Endothelial cell of umbilical vein (primary cell): ENCODE measurements at places on chromosomes 2 and 18.

DNA sequence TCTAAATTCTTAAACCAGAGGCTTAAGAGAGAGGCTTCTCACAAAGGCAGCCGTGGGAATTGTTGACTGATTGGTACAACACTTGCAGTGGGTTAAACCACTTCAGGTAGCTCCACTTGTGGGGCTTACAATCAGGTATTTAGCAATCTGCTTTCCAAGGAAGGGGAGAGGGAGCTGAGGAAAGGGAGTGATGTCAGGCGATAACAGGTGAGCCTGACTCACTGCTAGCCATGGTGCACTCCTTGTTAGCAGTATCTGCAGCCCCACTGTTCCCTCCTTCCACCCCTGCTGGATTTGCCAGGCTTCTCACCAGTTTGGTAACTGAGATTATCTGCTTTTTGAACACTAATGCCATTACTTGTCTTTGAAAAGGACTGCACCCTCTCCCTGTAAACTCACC lies 1056.7 kb upstream of the FANCL start:
- no peak for DNase-seq

GRCh38 chr2:70984576-70985282 lies 6.3 kb downstream of the ANKRD53 start:
- DNase-seq: peak; percentile 58

DNA sequence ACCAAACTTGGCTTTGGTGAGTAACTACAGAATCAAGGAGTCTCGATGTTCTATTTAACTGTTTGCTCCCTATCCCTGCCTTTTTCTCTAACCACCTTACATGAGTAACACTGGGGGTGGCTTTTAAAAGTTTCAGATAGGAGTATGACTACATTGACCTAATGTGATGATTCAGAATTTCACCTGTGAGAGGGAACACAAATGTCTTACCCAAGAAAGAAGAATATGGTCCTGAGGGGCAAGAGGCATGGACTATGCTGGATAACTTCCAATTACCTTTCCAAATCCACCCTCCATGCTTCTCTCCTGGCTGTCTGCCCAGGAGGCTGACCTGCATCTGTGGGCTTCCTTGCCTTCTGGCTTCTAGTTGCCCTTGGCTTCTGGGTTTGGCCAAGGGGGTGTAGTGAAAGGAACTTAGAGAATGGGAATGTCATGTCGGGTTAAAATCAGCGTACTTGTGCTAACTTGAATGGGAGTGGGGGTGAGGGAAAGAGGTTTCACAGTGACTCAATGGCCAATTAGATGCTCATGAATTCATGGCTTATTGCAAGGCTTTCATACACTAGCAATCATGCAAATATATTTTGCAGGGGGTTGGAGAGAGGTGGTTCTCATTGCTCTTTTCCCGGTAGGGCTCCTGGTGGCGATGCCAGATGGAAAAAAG lies 5.3 kb upstream of the IL36G start:
- no peak for DNase-seq

DNA sequence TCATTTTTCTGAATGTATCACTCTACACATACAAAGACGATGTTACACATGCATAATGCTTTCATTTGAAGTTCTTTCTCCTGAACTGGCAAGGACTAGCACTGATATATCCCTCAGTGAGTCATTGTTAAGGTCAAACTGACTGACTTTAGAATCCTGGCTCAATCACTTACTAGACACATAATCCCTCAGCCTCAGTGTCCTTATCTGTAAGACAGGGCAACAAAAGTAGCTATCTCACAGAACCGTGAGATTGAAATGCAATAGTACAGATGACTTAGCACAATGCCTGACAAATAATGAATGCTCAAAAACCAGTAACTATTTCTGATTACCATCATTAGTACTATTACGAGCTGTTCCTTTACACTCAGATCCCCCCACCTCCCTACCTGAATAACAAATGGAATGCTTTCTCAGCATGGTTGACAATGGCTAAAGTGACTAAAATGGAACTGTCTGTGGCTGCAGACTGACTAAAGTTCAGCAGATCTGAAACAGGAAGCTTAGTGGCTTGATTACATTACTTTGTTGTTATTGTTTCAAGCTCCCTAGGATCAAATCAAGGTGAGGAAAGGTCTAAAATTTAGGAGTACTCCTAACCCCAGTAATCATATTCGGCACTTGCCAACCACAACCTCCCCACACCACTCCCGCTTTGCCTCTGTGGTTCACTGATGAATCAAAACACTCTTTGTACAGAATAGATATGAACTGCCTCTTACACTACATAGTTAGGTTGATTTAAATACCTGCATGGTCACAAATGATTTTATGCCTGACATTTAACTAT lies 35.8 kb upstream of the CACNB4 start:
- peak; percentile 13 for DNase-seq

GRCh38 chr2:64586054-64586453 lies 61.9 kb downstream of the AFTPH start:
- DNase-seq: peak; percentile 20

GRCh38 chr2:83022631-83023210 lies 1436.4 kb downstream of the SUCLG1 start:
- no peak for DNase-seq

DNA sequence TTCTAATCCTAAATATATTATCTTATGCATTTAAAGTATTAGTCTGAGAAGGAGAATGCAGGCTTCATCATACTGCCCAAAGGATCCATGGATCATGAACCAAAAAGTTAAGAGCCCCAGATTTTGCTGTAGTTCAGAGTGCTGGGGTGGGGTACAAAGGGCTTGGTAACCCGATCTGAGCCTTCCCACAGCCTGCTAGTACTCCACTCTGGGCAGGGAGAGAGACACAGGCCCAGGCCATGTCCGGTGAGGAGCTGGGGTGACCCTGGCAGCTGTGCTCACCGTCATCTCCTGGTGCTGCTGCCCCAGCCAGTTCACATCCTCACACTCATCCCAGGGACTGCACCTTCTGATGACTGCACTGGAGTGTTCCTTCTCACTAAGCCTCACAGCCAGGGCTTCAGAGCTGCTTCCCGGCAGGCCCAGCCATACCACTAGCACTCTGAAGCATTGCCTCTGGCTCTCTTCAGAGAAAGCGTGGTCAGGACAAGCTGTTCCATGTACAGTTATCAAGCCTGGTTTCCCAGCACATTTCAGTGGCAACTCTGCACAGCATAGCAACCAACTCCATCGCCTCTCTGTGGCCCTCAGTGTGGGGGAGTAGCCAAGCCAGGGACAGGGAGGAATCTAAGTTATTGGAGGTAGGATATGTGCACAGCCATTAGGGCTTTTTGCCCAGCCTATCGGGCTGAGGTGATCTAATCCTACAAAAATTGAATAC lies 189.0 kb upstream of the CTAGE1 start:
- no peak for DNase-seq

DNA sequence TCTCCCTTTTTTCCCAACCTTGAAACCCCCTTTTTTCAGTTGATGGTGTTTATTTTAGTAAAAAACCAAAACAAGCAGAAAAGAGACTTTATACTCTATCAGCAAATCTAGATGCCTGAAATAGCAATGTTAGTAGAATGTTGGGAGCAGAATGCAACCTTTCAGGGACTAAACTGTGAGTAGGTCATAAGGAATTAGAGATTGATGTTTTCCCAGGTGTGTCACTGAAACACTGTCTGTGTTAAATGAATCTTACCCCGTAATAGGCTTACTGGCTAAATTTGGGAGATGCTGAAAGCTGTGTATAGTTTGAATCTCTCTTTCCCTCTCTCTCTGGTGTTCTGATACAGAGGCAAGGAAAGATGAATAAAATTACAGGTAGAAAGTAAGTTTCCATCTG lies 43.8 kb downstream of the AGFG1 start:
- no peak for DNase-seq

- DNase-seq: no peak
Observed at GRCh38 chr2:75327334-75327733, 128.0 kb upstream of the TACR1 start.
